Subcutaneous preadipocyte (primary cell): ENCODE measurements at places on chromosomes 12 and 14. TPM values are rescaled to one million over a fixed set of nuclear protein-coding genes. Genes with fewer than 3 reads are reported as not detected.

The LBHD2 gene
- total RNA-seq = not detected in 2 replicates

The SLCO1B1 gene
- not detected in 2 replicates for total RNA-seq

The MPHOSPH9 gene
- 34.9 and 55.7 TPM in 2 replicates for total RNA-seq

The MMP14 gene
- 320 and 373 TPM in 2 replicates for total RNA-seq

The NKX2-1 gene
- not detected in 2 replicates for total RNA-seq

The AQP5 gene
- not detected in 2 replicates for total RNA-seq

The G2E3 gene
- 17.3 and 30.7 TPM in 2 replicates for total RNA-seq

The CHGA gene
- not detected in 2 replicates for total RNA-seq
